Islet precursor cell (in vitro differentiated cells): ENCODE measurements at places on chromosomes 7 and 10.

DNA sequence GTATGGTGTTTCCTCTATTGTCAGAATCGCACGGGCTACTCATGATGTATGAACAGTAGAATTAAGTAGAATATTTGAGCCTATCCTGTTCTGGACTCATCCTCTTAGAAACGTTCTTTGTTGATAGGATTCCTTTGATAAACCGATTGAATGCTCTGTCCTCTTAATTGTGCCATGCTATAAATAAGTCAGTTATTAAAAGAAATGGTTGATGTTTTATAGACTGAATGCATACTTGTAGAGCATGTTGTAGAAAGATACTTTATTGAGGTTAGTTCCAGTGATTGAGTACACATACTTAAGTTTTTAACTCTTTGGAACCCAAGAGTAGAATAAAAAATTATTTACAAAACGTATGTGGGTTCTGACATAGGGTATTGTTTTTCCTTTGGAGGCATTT lies 54.9 kb upstream of the HBP1 start:
- DNase-seq = no peak

- no peak for DNase-seq
Measured at GRCh38 chr10:28833313-28833712, 156.0 kb downstream of the BAMBI start.

DNA sequence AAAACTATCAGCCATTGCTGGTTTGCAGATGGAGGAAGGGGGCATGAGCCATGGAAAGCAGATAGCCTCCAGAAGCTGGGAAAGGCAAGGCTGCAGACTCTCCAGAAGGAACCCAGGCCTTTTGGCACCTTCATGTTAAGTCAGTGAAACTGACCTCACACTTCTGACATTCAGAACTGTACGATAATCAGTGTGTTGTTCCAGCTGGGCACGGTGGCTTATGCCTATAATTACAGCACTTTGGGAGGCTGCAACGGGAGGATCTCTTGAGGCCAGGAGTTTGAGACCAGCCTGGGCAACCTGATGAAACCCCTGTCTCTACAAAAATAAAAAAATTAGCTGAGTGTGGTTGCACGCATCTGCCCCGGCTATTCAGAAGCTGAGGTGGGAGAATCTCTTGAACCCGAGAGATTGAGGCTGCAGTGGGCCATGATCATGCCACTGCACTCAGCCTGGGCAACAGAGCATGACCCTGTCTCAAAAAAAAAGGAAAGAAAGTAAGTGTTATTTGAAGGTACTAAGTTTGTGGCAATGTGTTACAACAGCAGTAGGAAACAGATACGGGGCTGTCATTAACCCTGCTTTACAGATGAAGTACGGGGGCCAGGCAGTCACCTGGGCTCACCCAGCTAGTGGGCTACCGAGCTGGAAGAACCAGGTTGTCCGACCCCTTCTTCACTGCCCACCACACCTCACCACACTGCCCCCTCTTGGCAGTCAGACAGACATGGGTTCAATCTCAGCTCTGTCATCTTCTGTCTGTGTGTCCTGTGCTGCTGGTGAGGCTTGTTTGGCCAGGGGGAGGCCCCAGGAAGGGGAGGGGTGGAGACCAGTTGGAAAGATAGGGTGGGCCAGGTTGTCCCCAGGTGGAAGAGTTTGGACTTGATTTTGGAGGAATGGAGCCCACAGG lies 18.3 kb downstream of the CHST3 start:
- no peak for DNase-seq

- peak; percentile 74 for DNase-seq
Measured at GRCh38 chr7:155807065-155807671, 5.1 kb downstream of the SHH start.

DNA sequence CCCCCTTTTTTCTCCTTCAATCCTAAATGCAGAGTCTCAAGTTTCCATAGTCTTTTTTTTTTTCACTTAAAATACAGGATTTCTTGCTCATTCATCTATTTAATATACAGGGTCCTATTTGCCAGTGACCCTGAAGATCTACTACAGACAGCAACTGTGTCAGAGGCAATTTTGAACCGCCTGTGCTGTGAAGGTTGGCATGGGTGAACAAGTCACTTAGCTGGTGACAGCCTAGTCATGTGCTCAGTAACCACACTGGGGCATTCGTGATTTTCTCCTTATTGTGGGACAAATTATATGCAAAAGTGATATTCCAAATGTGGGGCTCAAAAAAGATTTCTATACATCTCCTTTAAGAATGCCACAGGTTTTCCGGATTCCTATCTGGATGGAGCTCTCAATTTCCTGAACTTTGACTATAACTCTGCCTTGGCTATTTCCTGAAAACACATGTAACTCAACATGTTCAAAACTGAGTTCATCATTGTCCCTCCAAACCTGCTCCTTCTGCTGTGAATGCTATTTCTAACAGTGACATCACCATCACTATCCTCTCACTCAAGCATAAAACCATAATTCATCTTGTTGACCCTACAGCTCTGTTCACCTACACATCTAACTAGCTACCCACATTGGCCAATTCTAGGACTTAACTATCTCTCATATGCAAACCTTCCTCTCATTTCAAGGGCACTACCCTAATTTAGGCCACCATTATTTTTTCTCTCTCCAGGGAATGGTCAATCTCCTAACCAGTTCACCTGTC lies 36.7 kb downstream of the CDK6 start:
- DNase-seq = no peak

GRCh38 chr7:20784388-20785156 lies 2.1 kb downstream of the SP8 start:
- peak; percentile 89 for DNase-seq

- no peak for DNase-seq
Measured at GRCh38 chr7:39154815-39155214, 177.1 kb downstream of the POU6F2 start.

GRCh38 chr10:28744069-28744768 lies 66.9 kb downstream of the BAMBI start:
- DNase-seq = no peak

DNA sequence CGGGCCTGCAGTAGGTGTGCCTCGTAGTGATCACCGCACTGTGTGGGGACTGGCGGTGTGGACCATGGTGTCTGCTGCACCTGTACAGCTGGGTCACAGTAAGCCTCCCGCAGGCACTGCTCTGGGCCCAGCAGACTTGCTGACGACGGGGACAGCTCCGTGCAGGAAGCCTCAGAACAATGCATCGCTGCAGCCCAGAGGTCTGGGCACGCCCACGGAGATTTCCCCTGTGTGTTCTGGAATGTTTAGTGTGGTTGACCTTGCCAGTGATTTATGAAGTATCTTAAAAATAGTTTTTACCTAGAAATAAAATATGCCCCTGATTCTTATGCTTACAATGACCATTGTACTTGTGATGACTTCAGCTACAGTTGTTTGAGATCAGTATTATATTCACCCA lies 59.1 kb upstream of the ZNF32 start:
- DNase-seq = peak; percentile 74

DNA sequence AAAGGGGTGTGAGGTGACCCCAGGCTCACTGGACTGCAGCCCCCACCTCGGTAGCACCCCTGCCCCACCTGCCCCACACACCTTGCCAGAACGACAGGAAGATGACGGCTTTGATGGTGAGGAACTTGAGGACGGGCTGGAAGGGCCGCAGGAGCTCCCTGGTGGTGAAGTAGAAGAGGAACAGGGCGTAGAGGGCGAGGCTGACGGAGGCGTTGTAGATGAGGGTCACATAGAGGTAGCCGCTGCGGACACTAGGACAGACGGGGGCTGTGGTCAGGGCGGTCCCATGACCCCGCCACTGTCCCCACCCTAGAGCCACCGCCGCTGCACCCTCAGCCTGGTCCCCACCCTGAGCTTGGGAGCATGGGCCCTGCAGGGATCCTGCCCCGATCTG lies 7.6 kb downstream of the TMEM184A start:
- DNase-seq = peak; percentile 67

DNA sequence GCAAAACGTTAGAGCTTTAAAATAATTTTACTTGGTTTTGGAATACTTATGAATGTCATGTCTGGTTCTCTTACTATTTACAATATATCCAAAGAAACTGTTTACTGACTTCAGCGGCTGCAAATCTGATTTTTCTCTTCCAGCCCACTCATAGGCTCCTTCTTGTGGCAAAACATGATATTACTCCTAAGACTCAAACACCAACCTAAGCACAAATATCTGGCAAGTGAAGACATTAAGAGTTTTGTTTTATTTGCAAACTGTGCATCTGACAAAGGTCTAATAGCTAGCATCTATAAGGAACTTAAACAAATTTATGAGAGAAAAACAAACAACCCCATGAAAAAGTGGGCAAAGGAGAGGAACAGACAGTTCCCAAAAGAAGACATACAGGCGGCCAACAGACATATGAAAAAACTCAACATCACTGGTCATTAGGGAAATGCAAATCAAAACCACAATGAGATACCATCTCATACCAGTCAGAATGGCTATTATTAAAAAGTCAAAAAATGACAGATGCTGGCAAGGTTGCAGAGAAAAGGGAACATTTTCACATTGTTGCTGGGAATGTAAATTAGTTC lies 20.3 kb upstream of the GJC3 start:
- no peak for DNase-seq

- DNase-seq = no peak
Measured at GRCh38 chr7:141949021-141949420, 2.2 kb upstream of the CLEC5A start.

GRCh38 chr10:125153703-125154490 lies 6.5 kb downstream of the CTBP2 start:
- DNase-seq = peak; percentile 81

DNA sequence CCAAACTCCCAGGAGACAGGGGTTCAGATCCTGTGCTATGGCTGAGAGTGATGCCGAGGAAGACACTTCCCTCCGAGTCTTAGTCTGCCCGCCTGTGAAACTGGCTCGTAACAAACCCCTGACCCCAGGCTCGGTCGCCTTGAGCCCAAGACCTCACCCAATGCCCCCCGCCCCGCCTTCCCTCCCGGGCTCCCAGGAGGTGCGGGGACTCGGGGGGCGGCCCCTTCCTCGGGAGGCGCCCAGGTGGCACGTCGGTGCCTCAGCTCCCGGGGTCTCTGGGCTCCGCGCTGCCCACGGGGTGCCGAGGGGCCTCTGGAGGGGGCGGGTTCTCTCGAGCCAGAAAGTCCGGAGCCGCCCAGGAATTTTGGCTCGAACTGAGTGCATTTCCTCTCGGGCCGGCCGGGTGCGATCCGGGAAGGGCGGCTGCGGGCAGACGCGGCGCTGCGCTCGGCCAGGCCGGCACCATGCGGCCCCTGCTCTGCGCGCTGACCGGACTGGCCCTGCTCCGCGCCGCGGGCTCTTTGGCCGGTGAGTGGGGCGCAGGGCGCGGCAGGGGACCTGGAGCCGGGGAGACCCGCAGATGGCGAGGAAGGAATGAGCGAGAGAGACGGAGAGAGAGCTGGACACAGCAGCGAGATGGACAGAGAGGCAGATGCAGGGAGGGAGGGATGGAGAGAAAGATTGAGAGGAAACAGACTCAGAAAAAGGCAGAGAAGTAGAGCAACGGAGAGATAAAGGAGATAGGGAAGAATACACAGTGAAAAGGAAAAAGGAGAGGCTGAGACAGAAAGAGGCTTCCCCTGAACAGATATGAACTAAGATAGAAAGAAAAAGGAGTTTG lies at the start of gene PLAC9:
PLAC9 (plus strand) TSS at position 432 of the 841 bp plus-strand sequence; CDS start at position 465, 33 bp downstream.
- DNase-seq = peak; percentile 75

- no peak for DNase-seq
Measured at GRCh38 chr10:59508296-59508695, 145.9 kb upstream of the FAM13C start.

DNA sequence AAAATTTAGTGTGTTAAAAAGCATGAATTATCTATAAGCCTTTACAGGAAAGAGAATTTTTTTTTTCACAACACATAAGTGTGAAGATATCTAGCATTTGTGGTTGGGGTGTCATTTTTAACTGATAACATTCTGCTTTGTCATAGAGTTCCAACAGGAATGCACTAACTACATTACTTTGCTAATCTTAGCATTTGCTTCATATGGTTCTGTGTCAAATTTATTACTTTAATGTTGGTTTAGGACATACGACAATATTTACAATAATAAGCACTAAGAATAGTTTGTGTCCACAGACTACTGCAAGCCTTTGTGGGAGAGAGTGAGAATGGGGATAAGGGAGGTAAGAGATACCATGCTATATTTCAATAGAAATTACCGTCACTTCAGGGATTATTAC lies 40.6 kb upstream of the MAGI2 start:
- DNase-seq = no peak
